ENCODE measurements at places on chromosomes 6 and 20. TPM values are rescaled to one million over a fixed set of nuclear protein-coding genes. Genes with fewer than 3 reads are reported as not detected.

DNA sequence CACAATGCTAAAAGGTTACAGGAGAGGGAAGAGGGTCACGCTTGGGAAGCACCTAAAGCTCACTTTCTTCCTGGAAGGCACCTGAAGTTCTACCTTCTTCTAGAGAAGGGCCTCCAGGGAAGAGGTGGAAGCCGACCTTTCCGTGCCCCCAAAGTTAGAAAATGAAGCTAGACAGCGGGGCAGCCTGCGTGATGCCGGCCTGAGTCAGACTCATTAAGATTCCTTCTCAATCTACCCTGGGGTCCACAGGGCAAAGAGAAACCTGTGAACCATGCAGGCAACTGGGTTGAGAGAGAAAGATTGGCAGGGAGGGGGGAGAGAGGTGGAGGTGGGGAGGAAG, 54.8 kb upstream of the CCDC167 start:
- DNase-seq, result no peak

ASIP gene
- not detected for total RNA-seq

DNA sequence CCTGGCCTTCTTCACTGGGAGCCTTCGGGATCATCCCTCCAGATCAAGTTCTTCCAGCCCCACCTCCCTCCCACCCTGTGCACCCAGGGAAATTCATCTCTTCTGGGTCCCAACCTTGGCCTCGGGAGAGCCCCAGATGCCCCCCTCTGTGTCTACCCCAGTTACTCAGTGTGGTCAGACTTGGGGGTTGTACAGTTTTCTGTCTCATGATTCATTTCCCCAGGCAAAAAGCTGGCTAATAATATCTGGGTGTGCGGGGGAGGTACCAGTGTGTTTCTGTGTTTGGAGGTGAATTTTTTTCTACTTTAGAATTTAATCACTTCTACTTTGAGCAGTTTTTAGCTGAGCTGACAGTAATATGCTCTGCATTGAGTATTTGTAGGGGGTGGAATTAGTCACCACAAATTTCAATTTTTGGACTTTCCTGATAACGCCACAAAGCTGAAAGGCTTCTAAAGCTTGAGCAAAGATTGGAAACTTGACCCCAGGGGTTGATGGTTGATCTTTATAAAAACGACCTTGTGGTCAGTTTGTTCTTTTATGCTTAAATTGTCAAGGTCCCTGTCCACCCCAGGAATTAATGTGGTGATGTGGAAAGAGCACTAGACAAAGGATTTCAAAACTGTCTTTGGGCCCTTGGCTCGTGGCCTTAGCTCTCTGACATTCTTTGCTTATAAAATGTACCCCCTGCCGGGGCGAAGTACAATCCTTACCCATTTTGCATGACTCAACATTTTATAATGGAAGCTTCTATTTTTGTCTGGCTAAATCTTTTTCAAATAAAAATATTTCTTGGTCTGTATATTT, 284.7 kb upstream of the TAB2 start:
- no peak for DNase-seq

- no peak for DNase-seq
Measured at GRCh38 chr6:124008000-124008987, 204.6 kb downstream of the NKAIN2 start.

DNA sequence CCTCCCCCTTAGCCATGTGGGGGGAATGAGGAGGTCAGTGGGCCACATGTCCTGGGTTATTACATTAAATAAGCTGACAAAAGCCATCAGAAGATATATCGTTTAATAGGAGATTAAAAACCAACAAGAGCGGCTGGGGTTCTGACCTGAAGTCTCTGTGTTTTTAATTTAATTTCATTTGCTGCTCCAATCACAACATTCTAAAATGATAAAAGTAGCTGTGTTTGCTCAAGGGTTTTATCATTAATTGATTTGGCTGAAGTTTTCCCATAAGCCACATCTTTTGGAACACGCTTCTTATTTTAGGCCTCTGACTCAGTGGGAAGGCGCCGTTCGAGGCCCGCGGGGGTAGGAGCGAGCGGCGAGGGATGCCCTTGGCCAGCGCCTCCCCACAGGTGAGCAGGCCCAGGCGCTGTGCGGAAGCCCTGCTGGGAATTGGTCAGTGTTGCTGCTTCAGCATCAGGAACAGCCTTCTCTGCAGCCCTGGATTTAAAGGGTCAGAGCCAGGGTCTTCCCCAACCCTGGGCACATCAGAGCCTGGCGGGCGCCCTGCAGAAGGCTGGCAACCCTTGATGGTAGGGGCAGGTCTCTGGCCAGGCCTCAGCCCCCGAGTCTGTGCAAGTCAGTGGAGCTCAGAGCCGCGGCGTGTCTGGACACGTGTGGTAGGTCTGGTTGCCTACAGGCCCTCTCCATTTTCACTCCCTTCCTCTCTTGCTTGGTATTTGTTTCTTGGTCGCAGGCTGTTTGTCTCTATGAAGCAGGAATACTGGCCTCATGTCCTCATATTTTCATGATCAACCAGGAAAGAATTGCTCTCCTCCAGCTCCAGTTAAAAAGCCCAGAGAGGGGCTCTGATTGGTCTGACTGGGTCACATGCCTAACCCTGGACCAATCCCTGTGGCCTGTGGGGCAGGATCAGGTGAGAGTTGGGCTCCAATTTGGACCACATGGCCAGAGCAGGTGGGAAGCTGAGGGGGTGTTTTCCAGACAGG, 30.9 kb upstream of the MLN start:
- no peak for DNase-seq

DNA sequence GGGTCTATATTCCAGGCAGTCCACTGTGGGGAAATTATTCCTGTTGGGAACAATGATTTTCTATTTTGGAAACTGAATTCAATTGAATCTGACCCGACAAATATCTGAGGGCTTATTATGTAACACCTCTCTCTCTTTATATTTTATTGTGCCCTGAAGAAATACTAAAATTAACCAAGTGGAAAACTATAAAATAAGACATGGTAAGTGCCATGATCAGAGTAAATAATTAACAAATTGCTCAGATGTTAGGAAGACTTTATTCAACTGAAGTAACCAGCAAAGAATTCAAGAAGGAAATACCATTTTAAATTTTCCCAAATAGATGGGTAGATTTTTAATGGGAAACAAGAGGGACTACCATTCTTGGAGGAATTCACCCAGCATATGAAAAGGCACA, 632.9 kb downstream of the MAFB start:
- no peak for DNase-seq

GRCh38 chr6:64217721-64218620, 582.4 kb downstream of the PHF3 start:
- no peak for DNase-seq

- no peak for DNase-seq
Measured at GRCh38 chr6:148620579-148621298, 126.1 kb upstream of the UST start.

- DNase-seq, result no peak
Measured at GRCh38 chr6:41051873-41052272, 1.1 kb upstream of the APOBEC2 start.

SLC22A2 gene
- total RNA-seq, result not detected

DNA sequence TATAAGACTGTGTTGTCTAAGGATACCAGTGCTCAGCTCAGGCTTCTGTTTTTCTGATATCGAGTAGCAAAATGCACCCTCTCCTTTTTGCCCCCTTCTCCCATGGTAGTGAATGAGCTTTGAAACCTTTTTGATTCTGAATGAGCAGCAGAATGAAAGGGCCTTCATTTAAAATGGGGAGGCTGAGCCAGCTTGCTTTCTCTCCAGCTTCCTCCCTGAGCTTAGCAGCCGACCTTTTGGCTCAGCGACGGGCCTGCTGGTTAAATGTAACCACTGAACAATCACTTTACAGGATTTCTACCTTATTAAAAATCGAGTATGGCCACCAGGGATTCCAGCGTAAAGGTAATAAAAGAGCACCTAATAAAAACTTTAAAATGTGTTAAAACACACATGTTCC, 133.7 kb upstream of the SPACA1 start:
- no peak for DNase-seq

- no peak for DNase-seq
Measured at GRCh38 chr20:25992146-25992545, 295.5 kb upstream of the ZNF337 start.

DNA sequence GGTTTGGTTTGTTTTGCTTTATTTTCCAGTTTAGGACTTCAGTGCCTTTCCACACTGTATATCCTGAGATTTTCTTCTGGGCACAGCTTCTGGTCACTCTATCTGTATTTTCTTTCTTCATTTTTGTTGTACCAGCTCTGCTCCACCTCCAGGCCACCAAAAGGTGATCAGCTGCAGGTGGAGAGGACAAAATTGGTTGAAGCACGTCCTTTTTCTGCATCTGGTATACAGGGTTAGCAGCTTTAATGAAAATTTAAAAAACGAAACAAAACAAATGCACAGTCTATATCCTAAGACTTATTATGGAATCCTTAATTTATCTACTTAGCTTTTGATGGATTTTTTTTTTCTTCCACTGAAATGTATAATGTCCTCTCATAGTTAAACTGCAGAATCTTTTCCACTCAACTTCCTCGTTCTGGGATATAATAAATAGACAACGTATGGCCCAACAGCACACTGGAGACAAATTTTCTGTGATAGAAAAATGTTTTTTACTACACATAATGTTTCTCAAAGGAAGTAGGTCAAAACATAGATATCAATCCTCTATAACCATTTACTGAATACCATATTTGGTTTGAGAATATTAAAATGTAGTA, 10.7 kb upstream of the SOBP start:
- DNase-seq, result no peak

SPDEF gene
- total RNA-seq, result not detected

DNA sequence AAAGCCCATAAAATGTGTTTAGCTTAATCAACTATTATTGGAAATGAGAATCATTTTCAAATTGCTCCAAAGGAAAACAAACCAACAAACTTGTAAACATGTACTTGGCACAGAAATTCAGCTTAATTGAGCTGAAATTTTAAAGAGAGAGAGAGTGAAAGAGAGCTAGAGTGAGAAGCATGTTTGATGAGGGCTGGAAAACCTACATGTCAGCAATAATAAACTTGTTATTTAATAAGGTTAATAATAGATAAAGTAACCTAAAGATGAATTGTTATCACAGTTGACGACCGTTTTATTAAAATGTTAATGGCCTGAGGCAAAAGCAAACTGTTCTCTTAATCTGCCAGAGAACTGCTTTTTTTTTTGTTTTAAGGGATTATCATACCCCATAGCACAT, 496.1 kb downstream of the RNF144B start:
- DNase-seq, result no peak

GRCh38 chr20:63320041-63320511, 27.1 kb downstream of the COL20A1 start:
- no peak for DNase-seq
